ENCODE measurements at places on chromosomes 3 and 15.

DNA sequence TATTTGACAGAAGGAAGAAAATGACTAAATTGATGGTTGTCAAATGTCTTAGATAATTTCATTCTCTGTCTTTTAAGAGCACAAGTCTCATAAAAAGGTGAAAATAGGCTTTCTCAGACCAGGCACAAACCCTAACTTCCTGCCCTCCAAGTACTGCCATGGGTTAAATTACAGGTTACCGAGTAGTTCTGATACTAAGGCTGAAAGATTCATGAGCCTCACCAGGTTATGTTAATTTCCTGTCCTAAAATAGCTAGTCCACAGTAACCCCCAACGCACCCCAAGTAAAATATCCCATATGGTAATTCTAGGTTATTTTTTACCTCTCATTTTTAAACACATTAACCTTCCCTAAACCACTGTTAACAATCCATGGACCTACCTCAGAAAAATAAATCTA lies 42.0 kb downstream of the GSK3B start:
- peaks cover 7% of the 10 kb centered on the region for H3K4me1 ChIP-seq
- H3K36me3 ChIP-seq, result no peaks in the 10 kb centered on the region
- no peaks in the 10 kb centered on the region for H3K27me3 ChIP-seq
- H3K4me3 ChIP-seq, result no peak overlapping the region
- DNase-seq, result no peak
- H3K27ac ChIP-seq, result no peak overlapping the region

- no peak overlapping the region for H3K4me3 ChIP-seq
- no peak overlapping the region for H3K27ac ChIP-seq
- no peaks in the 10 kb centered on the region for H3K4me1 ChIP-seq
- DNase-seq, result no peak
These were observed 470.5 kb upstream of the UBE2E2 start for GRCh38 chr3:22732641-22733040.

DNA sequence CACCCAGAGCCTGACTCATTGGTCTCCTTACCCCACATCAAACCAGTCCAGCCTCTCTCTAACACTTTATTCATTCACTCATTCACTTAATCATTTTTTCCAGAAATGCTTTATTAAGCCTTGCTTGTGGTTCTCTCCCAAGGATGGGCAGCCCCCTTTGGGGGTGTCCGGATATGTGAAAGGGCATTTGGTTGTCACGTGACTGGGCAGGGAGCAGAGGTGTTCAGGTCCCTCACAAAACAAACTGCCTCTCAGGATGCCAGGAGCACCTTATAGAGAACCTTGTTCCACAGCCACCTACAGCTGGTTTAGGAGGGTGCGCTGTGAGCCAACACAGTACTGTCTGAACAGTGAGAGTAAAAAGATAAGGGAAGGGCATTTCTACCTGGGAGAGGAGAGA lies 25.8 kb upstream of the PTPN23 start:
- no peaks in the 10 kb centered on the region for H3K36me3 ChIP-seq
- H3K4me3 ChIP-seq, result no peak overlapping the region
- no peaks in the 10 kb centered on the region for H3K27me3 ChIP-seq
- DNase-seq, result no peak

GRCh38 chr3:128378631-128379347 lies 87.9 kb downstream of the DNAJB8 start:
- no peaks in the 10 kb centered on the region for H3K27me3 ChIP-seq
- H3K4me1 ChIP-seq, result no peaks in the 10 kb centered on the region
- H3K4me3 ChIP-seq, result no peak overlapping the region
- DNase-seq, result no peak

- no peaks in the 10 kb centered on the region for H3K36me3 ChIP-seq
- H3K27ac ChIP-seq, result no peak overlapping the region
- no peaks in the 10 kb centered on the region for H3K4me1 ChIP-seq
- DNase-seq, result no peak
- no peaks in the 10 kb centered on the region for H3K27me3 ChIP-seq
These were observed 657.2 kb downstream of the FHIT start for GRCh38 chr3:60594025-60594424.

DNA sequence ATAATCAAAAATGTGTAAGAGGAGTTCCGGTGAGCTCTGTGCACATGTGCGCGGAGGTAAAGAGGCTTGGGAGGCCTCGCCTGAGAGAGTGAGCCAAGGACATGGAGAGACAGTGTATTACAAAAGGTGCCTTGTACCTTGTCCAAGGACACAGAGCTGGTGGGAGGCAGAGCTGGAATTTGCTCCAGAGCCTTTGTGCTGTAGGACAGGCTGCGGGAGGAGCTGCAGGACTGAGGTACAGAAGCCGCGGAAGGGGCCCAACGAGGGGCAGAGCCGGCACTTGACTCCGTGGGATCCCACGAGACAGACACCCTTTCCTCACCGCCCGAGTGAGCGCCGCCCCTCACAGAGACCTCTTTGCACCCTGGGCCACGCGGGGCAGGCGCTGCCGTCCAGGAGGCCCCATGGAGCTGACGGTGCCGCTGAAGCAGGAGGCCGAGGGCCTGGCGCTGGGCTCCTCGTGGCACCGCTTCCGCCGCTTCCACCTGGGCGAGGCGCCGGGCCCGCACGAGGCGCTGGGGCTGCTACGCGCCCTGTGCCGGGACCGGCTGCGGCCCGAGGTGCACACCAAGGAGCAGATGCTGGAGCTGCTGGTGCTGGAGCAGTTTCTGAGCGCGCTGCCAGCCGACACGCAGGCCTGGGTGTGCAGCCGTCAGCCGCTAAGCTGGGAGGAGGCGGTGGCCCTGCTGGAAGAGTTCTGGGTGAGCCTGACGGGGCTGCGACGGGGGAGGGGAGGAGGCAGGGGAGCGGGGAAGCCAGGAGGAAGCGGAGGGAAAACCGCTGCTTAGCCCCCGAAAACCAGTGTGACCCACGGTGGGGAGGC lies 68.7 kb downstream of the SLTM start:
- H3K4me3 ChIP-seq, result no peak overlapping the region
- no peak overlapping the region for H3K27ac ChIP-seq
- H3K36me3 ChIP-seq, result no peaks in the 10 kb centered on the region
- no peaks in the 10 kb centered on the region for H3K27me3 ChIP-seq
- DNase-seq, result no peak
- H3K4me1 ChIP-seq, result peaks cover 4% of the 10 kb centered on the region

GRCh38 chr3:69091389-69092029 lies 6.8 kb downstream of the ARL6IP5 start:
- H3K36me3 ChIP-seq, result peaks cover 7% of the 10 kb centered on the region
- DNase-seq, result no peak
- H3K4me1 ChIP-seq, result peaks cover 86% of the 10 kb centered on the region
- peak overlapping the region; percentile 30 for H3K4me3 ChIP-seq
- H3K27ac ChIP-seq, result peak overlapping the region; percentile 73

GRCh38 chr3:30309961-30310954 lies 296.1 kb upstream of the TGFBR2 start:
- H3K4me3 ChIP-seq, result no peak overlapping the region
- DNase-seq, result no peak
- H3K27me3 ChIP-seq, result no peaks in the 10 kb centered on the region
- no peaks in the 10 kb centered on the region for H3K36me3 ChIP-seq

DNA sequence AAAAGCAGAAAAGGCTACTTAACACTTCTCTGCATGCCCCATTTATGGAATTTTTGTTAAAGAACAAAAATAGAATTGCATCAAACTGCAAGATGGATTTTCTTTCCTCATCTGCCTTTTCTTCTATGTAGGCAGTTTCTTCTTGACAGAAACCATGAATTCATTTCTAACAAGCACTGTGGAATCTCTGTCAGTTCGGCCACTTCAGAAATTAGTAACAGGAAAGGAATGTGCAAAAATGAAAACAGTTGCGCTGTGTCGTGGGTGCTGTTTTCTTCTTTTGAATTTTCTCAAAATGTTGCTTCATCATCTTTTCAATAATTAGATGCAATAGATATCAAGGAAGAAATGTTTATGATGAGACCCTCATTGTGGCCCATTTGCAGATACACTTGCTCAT lies 151.6 kb downstream of the FOXB1 start:
- no peak overlapping the region for H3K4me3 ChIP-seq
- no peaks in the 10 kb centered on the region for H3K27me3 ChIP-seq
- H3K27ac ChIP-seq, result no peak overlapping the region
- no peaks in the 10 kb centered on the region for H3K36me3 ChIP-seq
- DNase-seq, result no peak

- DNase-seq, result no peak
- no peaks in the 10 kb centered on the region for H3K27me3 ChIP-seq
- H3K27ac ChIP-seq, result no peak within 1 kb of the TSS
These were observed at the start of gene PODXL2 for GRCh38 chr3:127628788-127629466. PODXL2 (plus strand) TSS chr3:127629185; CDS start chr3:127629220, 35 bp downstream.

GRCh38 chr15:88814393-88814792 lies 11.2 kb downstream of the ACAN start:
- no peaks in the 10 kb centered on the region for H3K36me3 ChIP-seq
- DNase-seq, result no peak
- no peaks in the 10 kb centered on the region for H3K4me1 ChIP-seq
- H3K4me3 ChIP-seq, result no peak overlapping the region

DNA sequence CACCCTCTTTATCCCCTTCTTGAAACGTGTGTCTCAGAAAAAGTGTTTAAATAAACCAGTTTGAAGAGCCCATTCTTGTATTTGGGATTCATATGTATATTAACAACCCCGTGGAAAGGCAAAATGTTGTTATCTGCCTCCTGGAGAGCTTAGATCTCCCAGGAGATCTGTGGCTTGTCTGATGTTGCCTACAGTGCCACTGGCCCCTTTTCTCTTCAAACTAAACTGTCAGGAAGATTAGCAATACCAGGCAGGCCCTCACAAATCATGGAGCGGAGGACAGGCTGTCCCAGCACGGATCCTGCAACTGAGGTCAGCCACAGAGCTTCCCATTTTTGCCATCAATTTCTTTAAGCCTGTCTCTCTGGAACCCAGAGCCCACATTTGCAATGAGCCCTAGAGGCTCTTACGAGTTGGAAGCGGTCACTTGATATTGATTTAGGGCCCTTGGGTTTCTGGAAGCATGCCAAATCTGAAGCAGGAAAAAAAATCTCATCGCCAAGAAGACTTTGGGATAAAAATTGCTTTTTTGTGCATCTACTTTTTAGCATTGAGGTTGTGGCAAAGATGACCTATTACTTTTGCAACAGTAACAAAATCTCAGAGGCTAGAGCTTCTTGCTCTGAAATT lies 234.1 kb downstream of the OPA1 start:
- no peaks in the 10 kb centered on the region for H3K27me3 ChIP-seq
- H3K4me1 ChIP-seq, result no peaks in the 10 kb centered on the region
- no peak overlapping the region for H3K27ac ChIP-seq
- no peak for DNase-seq
- H3K36me3 ChIP-seq, result no peaks in the 10 kb centered on the region
- no peak overlapping the region for H3K4me3 ChIP-seq

DNA sequence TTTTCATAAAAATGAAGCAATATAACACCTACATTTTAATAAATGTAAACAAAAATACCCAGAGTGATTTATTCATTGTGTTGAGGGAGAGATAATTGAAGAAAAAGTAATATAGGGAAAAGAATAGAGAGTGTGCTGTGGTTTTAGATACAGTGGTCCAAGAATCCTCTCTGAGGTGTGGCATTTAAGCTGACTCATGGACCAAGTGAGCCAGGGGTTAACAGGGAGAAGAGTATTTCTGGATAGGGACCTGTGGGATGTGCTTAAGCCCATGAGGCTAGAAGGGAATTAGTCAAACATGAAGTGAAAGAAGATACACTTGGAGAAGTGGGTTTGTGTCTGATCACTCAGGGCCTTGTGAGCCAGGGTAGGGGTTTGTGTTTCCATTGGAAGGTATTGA lies 680.7 kb upstream of the GRM7 start:
- H3K27me3 ChIP-seq, result no peaks in the 10 kb centered on the region
- no peak overlapping the region for H3K4me3 ChIP-seq
- H3K36me3 ChIP-seq, result no peaks in the 10 kb centered on the region

- peak overlapping the region; percentile 41 for H3K27ac ChIP-seq
- H3K27me3 ChIP-seq, result no peaks in the 10 kb centered on the region
- peaks cover 47% of the 10 kb centered on the region for H3K36me3 ChIP-seq
- peaks cover 19% of the 10 kb centered on the region for H3K4me1 ChIP-seq
These were observed 7.2 kb downstream of the GHRL start for GRCh38 chr3:10285272-10286132.

DNA sequence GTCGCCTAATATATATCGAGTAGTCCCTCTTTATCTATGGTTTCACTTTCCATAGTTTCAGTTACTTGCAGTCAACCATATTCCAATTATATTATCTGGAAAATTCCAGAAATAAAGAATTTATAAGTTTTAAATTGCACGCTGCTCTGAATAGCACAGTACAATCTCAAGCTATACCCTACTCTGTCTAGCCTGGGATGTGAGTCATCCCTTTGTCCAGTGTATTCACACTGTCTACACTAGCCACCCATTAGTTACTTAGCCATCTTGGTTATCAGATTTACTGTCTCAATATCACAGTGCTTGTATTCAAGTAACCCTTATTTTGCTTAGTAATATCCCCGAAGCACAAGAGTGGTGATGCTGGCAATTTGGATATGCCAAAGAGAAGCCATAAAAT lies 72.1 kb upstream of the EOMES start:
- no peaks in the 10 kb centered on the region for H3K4me1 ChIP-seq
- no peak overlapping the region for H3K27ac ChIP-seq
- no peaks in the 10 kb centered on the region for H3K36me3 ChIP-seq
- H3K27me3 ChIP-seq, result no peaks in the 10 kb centered on the region
- H3K4me3 ChIP-seq, result no peak overlapping the region

DNA sequence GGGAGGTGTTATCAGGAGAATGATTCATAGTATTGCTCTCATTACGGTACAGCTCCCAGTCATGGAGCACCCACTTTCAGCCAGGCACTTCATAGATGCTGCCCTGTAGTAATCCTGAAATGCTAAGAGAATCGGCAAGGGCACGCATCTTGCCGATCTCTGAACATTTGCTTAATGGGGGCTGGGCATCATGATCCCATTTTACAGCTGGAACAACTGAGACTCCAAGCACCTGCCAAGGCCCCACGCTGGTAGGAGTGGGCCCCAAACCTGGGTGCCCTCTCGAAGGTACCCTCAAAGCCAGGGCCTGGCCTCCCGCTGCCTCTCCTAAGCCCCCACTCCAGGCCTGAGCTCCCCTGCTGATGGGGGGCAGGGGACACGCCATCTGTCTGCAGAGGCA lies 47.3 kb downstream of the RPN1 start:
- no peaks in the 10 kb centered on the region for H3K36me3 ChIP-seq
- H3K4me1 ChIP-seq, result peaks cover 4% of the 10 kb centered on the region
- H3K27ac ChIP-seq, result no peak overlapping the region
- H3K27me3 ChIP-seq, result no peaks in the 10 kb centered on the region

GRCh38 chr15:91471468-91471867 lies 371.4 kb downstream of the SV2B start:
- H3K27ac ChIP-seq, result peak overlapping the region; percentile 11
- peaks cover 9% of the 10 kb centered on the region for H3K4me1 ChIP-seq
- no peak overlapping the region for H3K4me3 ChIP-seq
- no peaks in the 10 kb centered on the region for H3K36me3 ChIP-seq
- no peak for DNase-seq

DNA sequence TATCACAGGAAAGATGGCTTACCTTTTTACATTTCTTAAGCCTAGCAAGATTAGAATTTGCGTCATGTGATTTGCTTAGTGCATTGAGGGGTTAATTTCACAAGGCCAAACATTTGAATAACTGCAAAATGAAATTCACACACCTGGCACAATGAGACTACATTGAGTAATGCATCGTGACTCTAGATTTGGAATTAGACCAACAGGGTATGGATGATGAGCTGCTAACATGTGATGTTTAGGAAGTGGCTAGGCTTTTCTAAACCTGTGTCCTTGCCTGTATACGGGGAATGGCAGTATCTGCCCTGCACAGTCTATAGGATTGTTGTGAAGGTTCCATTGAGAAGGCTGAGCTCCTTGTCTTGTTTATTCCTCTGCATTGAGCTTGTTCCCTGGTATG lies 160.1 kb downstream of the MFSD1 start:
- H3K36me3 ChIP-seq, result no peaks in the 10 kb centered on the region
- H3K27ac ChIP-seq, result no peak overlapping the region
- no peak for DNase-seq
- H3K4me3 ChIP-seq, result no peak overlapping the region
- H3K27me3 ChIP-seq, result no peaks in the 10 kb centered on the region
- no peaks in the 10 kb centered on the region for H3K4me1 ChIP-seq

Data from effector memory CD4-positive, alpha-beta T cell (primary cell).